Stimulated activated CD4-positive, alpha-beta T cell treated with anti-CD3 and anti-CD28 coated beads, Interleukin-4, amount 100 ng/mL, for 24 hours (primary cell): ENCODE measurements at places on chromosomes 4 and X.
A peak's percentile ranks its signal among the peaks of the same experiment; 100 is the strongest.

GRCh38 chrX:118595501-118596042 is 100.0 kb downstream of the DOCK11 start:
- no peak for DNase-seq

GRCh38 chr4:183977707-183978106 is 72.6 kb downstream of the STOX2 start:
- no peak for DNase-seq

- DNase-seq, result no peak
Measured at GRCh38 chrX:74218895-74219294, 85.1 kb upstream of the ZCCHC13 start.

DNA sequence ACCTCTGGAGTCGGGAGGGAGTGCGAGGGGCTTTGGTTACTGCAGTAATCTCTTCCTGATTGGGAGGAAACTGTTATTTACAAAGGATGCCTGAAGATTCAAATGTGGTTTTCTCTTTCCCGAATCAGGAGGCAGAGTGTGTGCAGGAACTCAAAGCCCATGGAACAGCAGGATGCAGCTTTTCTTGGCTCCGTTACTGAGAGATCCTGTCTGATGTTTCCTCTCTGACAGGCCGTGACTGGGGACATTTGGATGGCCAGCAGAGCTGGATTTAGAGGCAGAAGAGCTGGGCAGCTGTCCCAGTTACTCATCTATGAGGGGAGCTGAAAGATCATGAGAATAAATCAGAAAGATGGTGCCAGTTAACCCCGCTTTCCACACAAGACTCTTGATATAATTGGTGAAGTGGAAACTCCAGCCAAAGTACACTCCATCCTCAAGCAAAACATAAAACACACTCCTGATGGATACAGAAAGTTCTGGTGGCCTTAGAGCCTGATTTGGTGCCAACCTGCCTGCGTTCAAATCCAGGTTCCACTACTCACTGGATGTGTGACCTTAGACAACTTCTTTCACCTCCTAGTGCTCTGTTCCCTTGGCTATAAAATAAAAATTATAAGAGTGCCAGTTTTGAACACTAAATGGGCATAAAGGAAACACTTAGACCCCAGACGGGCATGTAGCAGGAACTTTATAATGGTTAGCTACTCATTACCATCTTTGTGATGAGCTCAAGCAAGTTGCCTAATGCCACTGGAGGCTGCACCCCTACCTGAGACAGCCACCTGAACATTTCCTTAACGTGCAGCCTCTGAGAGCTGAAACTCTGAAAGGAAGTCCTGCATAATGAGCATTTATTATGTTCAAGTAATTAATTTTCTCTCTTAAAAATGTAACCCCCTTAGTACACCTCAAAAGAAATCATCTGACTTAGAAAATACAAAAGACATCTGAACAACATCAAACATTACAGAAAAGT is 349.0 kb upstream of the GATB start:
- DNase-seq, result no peak

DNA sequence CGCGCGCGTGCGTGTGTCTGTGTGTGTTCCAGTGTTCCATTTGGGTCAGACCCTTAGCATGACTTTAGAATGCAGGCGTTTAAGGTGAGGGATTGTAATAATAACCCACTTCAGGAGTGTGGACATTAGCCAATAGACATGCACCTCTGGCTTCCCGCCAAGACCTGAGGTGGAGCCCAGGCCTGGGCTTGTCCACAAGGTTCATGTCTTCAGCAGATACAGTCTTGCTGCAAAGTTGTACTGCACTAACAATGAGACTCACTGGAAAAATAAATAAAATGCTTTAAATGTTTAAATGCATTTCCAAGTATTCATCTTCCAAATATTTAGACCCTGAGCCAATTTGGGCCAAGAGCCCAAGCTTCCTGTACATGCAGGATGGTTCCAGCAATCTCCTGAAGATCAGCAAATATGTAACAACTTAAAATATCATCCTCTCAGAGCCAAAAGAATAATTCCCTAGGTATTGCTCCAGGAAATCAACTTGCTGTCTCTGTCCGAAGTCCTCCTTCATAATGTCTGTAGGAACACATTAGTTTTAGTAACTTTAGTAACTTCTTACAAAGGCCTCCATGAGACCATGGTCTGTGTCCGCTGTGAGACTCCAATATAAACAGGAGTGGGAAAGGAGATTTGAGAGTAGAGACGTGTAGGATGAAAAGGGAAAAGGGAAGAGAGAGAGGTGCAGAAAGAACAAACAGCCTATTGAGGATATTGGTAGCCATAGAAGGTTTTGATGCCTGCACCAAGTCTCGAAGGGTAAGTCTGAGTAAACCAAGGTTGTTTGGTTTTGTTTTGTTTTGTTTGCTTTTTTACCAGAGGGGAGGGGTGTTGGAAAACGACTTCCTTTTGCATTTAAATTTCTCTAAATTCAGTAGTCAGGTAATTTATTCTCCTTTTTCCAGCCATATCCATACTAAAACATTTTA is 98.5 kb upstream of the KLF3 start:
- DNase-seq, result no peak

- no peak for DNase-seq
Measured at GRCh38 chr4:183437452-183437851, 7.0 kb upstream of the CDKN2AIP start.

DNA sequence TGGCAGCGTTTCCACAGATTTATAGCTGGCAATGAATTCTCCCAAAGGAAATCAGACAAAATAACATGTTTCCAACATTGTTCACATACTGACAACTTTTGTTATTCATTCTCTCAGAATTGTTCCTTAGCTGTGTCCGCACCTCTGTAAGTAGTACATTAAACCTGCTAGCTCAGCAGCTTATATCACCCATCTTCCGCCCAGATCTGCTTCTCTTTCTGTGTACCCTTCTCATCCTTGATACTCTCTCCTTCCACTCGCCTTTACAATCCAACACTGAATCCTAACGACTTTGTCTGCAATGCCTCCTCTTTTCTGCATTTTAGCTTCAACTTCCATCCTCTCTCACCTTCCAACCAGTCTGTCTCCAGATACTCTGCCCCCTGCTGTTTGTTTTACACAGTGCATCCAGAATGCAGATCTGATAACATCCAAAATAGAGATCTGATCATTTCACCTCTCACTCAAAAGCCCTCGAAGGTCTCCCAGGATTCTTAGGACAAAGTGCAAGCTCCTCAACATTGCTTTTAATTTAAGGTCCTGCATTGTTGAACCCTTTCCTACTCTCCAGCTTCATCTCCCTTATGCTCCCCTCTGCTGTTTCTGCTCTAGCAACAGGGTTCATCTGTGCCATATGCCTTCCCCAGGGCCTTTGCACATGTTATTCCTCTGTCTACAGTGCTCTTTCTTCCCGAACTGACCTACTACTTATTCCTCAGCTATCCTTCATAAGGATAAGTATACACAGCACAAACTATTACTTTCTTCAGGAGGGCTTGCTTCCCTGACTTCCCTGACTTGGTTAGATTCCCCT is 67.3 kb upstream of the VBP1 start:
- peak; percentile 33 for DNase-seq

- no peak for DNase-seq
Measured at GRCh38 chr4:166594326-166594946, 639.9 kb downstream of the SPOCK3 start.

GRCh38 chr4:33658971-33659370 is 2585.3 kb downstream of the ARAP2 start:
- no peak for DNase-seq

DNA sequence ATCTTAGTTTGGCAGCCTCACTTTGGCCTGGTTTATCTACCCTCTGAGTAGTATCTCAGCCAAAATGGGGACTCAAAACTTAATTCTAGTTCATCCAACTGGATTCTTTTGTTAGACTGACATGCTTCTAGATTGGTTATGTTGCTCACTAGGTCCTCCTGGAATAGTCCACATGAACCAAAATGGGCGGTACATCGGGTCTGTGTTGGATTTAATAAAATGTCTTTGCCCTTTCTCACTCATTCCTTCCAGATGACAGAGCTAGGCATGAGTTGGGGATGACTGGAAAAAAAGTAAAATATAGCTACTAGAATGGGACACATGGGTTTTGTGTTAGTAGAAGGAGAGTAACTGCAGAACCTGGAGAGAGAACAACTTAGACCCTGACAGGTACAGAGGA is 247.9 kb downstream of the CCSER1 start:
- no peak for DNase-seq

GRCh38 chr4:113145519-113146291 is 96.3 kb downstream of the ANK2 start:
- DNase-seq, result no peak

DNA sequence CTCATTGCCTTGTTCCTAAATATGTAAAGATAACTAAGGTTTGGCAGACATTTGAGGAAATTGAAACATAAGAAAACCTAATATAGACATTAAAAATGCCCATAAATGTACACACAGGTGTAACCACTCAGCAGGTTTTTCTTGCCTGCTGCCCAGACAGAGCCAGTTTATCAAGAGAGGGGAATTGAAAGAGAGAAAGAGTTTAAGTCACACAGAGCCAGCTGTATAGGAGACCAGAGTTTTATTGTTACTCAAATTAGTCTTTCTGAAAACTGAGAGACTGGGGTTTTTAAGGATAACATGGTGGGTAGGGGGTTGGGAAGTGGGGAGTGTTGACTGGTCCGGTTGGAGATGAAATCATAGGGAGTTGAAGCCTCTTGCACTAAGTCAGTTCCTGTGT is 119.0 kb downstream of the CFAP299 start:
- no peak for DNase-seq

- no peak for DNase-seq
Measured at GRCh38 chr4:169311643-169312365, 41.0 kb upstream of the SH3RF1 start.

- no peak for DNase-seq
Measured at GRCh38 chr4:26611372-26611771, 27.5 kb downstream of the TBC1D19 start.

DNA sequence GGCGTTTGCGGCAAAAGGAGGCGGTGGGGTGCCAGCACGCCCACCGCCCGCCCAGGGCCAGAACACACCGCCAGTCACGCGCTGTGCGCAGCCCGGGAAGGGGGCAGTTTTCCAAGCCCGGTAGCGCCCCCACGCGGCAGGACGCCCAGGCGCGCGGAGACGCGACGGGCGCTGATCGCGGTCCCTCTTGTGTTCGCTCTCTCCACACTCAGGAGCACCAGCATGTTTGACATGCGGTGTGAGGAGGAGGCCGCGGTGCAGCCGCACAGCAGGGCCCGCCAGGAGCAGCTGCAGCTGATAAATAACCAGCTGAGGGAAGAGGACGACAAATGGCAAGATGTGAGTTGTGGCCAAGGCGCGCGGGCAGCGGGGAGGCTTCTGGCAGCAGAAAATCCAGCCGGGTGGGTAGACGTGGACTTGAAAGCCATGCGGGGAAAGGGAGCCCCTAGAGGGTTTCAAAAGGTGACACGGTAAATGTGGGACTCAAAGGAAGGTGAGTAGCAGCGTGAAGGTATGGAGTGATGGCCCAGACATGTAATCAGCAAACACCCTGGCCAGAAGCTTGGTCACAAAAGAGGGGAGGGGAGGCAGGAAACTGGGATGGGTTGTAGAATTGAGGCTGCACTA is 104.1 kb downstream of the PHOX2B start:
- no peak for DNase-seq

DNA sequence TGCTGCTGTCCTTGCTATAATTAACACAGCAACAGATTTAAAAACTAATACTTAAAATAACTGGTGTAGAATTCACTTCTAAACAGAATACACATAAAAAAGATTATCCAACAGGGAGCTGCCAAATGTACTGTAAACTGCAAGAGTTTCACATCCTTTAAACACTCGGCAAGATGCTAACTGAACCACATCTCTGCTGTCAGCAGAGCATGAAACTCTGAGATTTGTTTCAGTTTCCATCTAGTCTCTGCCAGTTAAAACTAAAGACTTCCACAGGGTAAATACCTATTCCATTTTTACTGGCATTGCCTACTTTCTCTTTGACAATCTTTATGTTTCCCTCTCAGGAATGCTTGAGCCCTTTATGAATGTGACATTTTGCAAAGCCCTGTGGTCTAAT is 127.7 kb downstream of the SLC7A11 start:
- no peak for DNase-seq

DNA sequence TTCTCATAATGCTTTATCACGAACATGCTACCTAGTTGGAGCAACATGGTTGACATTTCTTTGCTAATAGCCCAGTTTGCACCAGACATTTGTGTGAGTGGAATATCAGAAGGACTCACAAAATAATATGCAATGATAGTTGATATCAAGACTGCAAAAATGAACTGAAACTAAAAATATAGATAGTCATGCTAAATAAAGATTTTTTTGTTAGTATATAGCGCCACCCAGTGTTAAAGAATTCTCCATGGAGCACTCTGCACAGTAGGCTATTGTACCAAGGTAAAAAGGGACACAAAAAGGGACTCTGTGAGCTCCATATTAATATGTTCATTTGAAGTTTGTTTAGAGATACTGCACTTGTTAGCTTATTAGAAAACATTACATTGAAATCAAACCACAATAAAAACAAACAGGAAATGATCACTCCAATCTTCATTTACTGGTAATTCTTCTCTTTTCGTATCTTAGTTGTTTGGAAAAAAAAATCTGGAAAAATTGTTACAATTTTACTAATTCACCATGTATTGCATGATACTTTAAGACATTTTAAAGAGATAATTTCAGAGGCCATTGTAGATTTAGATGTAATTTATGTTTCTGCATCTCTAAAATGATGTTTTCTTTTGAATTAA is 1509.6 kb downstream of the ADGRL3 start:
- no peak for DNase-seq

DNA sequence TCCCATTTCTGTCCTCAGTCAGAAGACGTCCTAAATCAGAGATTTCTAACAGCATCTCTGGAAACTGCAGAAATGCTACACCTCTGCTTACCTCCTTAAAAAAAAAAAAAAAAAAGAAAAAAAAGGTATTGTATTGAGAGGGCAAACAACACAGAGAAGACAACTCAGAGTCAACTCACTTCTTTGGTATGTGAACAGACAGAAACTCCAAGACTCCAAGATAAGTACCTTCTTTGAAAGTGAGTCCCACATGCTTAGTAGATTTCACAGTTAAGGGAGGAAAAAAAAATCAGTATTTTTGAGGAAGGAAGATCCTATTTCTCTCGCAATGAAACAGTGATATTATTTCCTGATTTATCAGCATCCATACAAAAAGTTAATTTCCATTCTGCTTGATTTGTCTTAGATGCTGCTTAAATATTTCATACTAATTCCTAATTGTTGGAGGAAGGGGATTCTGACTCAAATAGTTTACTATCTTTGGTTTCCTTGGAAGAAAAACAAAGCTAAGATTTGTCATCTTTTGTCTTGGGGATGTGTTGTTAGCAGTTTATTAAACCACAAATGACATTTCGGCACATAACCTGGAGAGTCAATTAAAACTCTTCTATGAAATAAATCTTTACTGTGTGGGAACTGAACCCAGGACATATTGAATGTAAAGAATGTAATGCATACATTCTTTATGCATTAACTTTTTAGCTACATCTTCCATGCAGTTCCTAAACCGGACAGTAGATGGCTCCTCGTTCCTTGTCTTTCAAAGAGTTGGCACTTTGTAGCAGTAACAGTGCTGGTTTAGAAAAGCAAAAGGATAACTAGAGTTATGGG is 4.7 kb downstream of the RASGEF1B start:
- peak; percentile 88 for DNase-seq

DNA sequence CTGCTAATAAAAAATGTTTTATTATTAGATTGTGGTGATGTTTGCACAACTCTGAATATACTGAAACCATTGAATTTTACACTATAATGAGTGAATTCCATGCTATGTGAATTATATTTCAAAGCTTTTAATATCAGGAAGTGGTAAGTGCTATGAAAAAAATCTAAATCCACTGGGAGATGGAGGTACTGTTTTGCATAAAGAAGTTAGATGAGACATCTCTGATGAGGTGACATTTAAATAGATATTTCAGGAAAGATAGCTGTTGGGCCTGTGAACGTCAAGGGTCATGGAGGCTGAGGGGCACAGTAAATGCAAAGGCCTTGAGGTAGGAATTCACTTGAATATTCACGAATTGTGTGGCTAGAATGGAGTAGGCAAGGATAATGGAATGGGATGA is 12.3 kb downstream of the DCUN1D4 start:
- no peak for DNase-seq
